Activated T-helper 2 cell treated with anti-CD3 and anti-CD28 coated beads, Interferon-gamma antibody, Interleukin-2, Interleukin-4, amounts not matched to agents 10 μg/mL and 5 μg/mL and 100 μg/mL, durations not matched to agents 14 hours and 24 hours and 36 hours (primary cell): ENCODE measurements at places on chromosomes 16 and 17. TPM values are rescaled to one million over a fixed set of nuclear protein-coding genes. Genes with fewer than 3 reads are reported as not detected.
A peak's percentile ranks its signal among the peaks of the same experiment; 100 is the strongest.

DNA sequence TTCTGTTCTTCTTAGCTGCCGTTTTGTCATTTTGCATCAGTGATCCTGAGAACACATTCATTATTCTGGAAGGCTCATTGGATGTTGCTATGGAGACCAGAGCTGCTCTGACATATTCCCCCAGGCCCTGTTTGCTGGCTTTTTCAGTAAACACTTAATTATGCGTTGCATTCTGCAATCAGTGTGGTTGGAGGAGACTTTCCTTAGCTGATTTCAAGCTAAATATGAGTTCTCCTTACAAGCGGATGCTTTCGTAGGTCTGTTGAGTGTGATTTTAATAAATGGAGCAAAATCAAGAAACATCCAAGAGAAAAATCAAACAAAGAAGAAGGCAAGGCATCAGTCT lies 38.2 kb upstream of the NUDT7 start:
- DNase-seq: no peak

- DNase-seq: no peak
Measured at GRCh38 chr17:39678340-39679116, 9.3 kb downstream of the PGAP3 start.

- DNase-seq: peak; percentile 67
Measured at GRCh38 chr16:56625140-56625942, at the start of gene MT1E. MT1E (plus strand) TSS chr16:56625781; CDS start chr16:56625852, 71 bp downstream.

GRCh38 chr17:68095205-68095811 lies 59.8 kb downstream of the KPNA2 start:
- no peak for DNase-seq

DNA sequence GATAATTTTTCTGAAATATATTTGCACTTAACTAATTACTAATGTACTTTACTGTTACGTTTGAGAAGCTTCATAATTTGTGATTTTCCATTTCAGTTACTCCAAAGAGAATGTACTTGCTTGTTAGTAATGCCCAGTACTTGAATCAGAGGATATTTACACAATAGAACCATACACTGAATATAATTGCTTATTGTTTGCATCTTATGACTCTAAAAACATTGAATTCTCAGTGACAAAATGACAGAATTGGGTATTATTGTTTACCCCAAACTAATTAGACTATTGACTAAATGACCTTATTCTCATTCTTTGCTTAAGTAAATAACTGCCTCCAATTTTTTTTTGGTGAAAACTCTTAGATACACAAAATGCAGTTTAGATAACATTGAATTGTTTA lies 8.9 kb downstream of the CCP110 start:
- no peak for DNase-seq

- no peak for DNase-seq
Measured at GRCh38 chr17:45325810-45326209, 9.0 kb upstream of the MAP3K14 start.

- no peak for DNase-seq
Measured at GRCh38 chr17:79188048-79188447, 113.4 kb downstream of the ENGASE start.

DNA sequence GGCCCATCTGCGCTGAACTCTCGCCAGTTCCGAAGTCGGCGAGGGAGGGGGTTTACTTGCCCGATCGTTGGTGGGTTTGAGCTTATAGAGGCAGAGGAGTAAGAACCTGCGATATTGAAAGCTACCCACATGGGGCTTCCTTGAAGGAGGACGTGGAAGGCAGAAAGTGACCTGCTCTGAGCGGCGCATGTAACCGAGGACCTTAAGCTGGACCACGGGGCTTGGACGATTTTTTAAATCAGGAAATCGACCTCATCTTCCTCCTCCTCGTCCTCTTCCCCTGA lies 2.0 kb downstream of the PRAC2 start:
- DNase-seq: no peak

DNA sequence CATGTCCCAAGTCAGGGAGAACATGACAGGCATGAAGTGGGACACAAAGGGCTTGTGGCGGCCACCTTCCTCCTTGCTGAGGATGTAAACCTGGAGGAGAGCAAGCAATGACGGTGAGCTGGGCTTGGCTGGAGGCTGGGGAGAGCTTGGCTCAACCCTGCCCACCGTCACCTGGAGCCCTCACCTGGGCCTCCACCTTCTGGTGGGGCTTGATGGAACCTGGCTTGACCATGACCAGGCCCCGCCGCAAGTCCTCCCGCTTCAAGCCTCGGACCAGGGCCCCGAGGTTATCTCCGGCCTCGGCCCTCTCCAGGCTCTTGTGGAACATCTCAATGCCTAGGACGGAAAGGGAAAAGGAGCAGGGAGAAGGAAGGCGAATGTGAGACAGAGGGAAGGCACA lies 2.4 kb downstream of the TUFM start:
- DNase-seq: no peak

- no peak for DNase-seq
Measured at GRCh38 chr17:39015546-39015935, 48.3 kb upstream of the FBXO47 start.

Gene PMFBP1
- 0.18 TPM in 1 of 2 replicates, not detected in the other for total RNA-seq

GRCh38 chr16:72224260-72224768 lies 52.4 kb upstream of the PMFBP1 start:
- no peak for DNase-seq

DNA sequence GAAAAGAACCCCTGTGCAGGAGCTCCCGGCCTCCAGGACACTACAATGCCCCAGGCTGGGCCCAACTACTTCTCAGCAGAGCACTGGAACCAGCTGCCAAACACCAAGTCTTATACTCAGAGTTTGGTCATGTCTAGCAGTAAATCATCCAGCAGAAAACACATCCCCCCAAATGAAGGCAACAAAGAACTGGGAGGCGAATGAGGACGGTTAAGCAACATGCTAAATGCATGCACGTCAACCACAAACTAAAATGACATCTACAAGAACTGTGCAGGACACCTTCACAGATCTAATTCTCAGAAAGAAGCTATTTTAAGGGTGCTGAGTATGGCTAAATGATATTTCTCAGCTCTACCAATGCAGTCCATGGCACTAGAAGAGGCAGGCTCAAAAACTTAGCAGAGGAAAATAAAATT lies 7.6 kb upstream of the IRX5 start:
- DNase-seq: no peak

- DNase-seq: no peak
Measured at GRCh38 chr16:77093999-77094398, 97.0 kb upstream of the MON1B start.

DNA sequence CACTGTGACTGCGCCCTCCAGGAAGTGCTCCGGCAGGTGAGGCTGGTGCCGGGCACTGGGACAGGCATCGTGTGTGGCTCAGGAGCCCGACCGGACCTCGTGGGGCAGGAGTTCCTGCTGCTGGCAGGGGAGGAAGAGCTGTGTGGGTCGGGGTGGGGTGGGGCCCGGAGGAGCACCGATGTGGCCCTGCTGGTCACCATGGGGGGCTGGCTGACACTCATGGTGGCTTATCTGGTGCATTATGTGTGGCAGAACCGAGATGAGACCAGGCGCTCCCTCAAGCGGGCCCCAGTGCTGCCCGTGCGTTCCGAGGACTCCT lies 16.8 kb downstream of the LRRC3C start:
- no peak for DNase-seq

Gene RAB26
- total RNA-seq: 0.46 and 0.59 TPM in 2 replicates

GRCh38 chr17:43766413-43767052 lies 7.9 kb upstream of the SOST start:
- DNase-seq: no peak

Gene ASGR2
- not detected in 2 replicates for total RNA-seq

Gene ETV4
- 11.0 and 12.8 TPM in 2 replicates for total RNA-seq

Gene FSCN2
- 1.1 TPM in 2 replicates for total RNA-seq
